ENCODE measurements at places on chromosomes 5 and 9.

DNA sequence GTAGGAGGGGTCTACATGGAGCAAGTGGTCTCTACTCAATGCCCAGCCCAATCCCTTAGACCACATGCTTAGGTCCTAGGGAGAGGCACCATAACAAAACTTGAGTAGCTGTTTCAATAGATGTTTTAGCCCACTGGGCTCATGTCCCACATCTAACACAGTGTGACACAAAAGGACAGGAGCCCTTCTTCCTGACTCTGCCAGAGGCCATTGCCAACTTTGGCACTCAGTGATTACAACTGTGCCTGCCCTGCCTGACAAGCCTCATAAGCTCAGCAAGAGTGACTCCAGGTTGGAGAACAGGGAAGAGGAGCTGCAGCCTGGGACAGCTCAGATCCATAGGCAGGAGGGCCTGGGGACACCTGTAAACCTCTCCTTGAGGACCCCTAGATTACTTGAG, 230.8 kb downstream of the ENC1 start:
- no peak for DNase-seq

- no peak for DNase-seq
Observed at GRCh38 chr9:78791779-78792178, 494.9 kb downstream of the PSAT1 start.

DNA sequence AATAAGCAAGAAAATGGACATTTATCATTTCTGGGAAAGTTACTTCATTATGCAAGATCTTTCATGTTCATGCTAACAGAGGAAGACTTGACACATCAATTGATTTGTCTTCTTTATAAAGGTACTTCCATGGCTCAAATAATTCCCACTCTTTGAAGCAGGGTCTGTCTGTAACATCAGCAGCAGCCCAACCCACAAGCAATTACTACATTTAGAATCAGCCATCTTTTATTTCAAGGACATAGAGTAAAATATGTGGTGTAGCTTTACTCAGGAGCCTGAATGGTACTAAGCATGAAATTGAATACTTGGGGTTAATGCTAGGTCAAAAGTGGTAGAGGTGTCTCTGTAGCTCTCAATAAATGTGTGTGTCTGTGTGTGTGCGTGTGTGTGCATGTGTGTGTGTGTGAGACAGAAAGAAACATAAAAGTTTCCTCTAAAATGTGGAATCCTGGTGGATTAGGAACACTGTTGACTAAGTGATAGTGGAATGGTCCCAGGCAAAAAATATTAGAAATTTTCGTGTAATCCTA, 581.1 kb downstream of the CAAP1 start:
- no peak for DNase-seq

GRCh38 chr9:34571481-34571810, 18.1 kb downstream of the CNTFR start:
- DNase-seq = no peak

DNA sequence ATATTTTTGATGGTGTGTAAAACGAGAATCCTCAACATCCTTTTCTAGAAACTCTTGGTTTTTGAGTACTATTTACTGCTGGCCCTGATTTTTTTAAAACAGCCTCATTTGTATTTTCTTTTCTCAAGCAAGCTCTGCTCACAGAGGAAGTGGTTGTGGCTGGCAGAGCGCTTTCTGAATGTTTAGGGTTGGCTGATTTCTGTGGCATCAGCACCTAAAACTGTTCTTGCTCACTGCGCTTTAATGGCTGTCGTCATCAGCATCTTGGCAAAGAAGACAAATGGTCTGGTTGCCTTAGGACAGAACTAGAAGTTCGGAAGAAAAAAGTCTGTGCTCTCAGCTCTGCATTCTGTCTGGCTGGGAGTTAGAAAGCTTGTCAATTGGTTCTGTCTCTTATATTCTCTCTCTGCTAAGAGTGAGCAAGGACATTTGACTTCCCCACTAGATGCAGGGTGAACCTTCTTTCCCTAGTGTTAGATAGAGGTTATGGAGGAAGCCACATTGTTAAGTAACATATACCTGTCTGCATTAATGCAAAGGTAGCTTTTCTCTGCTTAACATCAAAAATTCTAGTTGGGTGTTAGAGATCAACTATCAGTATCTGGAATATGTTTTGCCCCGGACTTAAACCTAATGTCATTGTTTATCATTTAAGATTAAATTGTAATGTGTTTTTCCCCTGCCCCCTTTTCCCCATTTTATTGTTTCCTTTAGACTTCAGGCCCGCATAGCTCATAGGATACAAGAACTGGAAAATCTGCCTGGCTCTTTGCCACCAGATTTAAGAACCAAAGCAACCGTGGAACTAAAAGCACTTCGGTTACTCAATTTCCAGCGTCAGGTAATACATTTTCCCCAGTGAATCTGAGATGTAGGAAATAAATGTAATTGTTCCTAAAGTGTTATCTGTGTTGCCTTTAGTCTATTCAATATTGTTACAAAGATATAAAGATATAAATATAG, 39.0 kb downstream of the SMARCA2 start:
- peak; percentile 44 for DNase-seq

DNA sequence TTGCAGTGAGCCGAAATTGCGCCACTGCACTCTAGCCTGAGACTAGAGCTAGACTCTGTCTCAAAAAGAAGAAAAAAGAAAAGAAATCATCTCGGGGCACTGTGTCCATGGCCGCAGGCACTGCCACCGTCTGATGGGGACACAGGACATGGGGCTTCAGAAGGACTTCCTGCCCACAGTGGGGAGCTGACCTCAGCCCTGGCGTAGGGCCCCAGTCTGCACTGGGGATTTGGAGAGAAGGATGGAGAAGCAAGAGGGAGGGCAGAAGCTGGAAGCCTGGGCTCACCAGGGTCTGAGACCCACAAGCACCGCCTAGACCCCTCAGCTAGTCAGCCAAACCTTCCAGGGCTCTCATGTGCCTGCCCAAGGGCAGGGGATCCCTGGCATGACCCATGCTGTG, 4.1 kb upstream of the SARDH start:
- DNase-seq = no peak

GRCh38 chr9:37001459-37001858, 32.6 kb downstream of the PAX5 start:
- no peak for DNase-seq

DNA sequence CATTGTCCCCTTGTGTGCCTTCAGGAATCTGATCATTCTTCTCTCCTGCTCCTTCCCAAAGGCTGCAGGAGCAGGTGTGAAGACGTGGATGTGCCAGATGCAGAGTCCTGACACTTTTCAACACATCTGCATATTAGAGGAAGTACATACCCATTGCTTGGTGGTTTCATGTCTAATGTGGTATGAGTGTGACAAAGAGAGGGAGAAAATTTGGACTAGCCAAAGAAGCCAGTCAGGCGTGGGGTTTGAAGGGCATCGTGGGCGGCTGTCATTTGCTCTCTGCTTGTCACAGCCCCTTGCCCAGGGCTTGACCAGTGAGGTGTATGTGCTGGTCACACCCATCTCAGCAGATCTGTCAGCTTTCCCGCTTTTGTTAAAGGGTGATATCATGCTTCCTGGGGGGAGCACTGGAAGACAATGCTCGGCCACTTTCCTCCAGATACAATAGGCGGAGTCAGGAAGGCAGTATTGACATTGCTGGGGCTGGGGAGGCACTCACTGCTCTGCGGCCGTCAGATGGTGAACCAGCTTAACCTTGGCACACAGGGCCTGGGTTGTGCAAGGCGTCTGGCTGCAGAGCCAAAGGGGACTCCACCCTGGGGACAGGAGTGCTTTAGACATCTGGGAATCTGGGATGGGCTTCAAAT, 8.6 kb downstream of the TEK start:
- no peak for DNase-seq

DNA sequence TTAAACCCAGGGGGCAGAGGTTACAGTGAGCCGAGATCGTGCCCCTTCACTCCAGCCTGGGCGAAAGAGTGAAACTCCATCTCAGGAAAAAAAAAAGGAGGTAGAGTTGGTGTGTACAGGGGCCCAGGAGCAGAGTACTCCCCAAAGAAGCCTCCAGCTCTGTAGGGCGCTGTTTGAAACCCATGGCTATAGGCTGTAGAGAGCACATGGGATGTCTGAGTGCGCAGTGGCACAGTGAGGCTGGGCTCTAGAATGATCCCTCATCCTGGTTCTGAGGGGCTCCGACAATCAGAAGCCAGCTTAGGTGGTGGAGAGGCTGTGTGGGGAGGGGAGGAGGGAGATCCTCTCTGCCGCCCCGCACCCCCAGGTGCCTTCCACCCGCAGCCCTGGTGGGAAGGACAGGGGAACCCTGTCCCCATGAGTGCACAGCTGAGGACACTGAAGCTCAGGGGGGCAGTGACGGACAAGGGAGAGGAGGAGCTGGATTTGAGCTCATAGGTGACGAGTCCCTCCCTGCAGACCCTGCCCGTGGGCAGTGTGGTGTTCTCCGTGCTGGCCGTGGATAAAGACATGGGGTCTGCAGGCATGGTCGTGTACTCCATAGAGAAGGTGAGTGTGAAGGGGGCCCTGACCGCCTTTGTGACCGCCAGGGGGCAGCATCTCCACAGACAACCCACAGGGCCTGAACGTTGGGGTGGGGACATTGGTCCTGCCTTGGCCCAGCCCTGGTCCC, 24.6 kb downstream of the CDHR2 start:
- DNase-seq = peak; percentile 11

DNA sequence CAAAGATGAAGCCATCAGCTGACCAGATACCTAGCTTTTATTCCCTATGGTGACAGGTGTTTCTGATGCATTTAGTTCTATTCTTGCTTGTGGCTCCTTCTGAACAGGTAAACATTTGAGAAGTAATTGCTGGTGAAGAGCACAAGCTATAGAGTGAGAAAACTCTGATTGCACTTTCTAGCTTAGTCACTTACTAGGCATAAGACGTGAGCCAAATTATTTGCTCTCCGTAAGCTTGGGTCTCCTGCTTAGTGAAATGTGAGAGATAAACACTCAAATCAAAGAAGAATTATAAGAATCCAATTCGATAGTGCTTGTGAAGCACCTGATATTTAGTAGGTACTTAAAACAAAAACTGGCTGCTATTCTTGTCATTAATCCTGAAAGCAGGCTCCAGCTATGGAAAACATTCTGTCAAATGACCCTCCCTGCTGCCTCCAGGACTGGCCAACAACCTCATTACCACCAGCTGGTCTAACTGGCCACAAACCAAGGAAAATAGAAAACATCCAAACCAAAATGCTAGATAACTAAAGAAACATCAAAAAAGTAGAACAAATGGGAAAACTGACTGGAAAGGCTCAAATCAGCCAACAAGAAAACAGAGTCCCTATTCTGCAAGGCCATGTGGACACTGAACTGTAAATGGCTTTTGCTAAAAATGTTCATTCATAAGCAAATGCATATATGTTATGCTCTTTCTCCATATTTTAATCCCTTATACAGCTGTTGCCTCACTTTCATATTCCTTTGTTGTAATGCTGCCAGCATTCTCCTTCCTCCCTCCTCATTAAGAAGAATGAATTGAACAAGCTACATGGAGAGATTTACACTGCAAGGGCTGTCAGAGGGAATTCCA, 616.1 kb downstream of the DTWD2 start:
- DNase-seq = no peak

GRCh38 chr9:136116360-136117098, 2.1 kb downstream of the TMEM250 start:
- no peak for DNase-seq

DNA sequence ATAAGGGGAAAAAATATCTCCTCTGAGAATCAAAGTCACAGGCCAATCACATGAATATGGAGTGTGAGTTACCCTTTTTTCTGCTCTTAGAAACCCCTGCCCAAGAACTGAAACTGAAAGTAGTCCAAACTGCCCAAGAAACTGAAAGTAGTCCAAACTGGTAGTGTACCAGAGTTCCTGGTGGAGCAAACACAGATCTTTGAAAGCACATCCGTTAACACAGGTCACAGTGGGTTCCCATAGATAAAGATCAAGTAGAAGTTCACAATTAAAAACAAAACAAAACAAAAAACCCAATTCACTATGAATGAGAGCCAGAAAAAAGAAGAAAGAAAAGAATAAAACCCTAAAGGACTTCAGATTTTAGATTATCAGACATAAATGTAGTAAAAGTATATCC, 332.4 kb upstream of the EFNA5 start:
- no peak for DNase-seq

- no peak for DNase-seq
Observed at GRCh38 chr5:91328743-91329142, 54.4 kb downstream of the ARRDC3 start.

GRCh38 chr9:106893088-106893487, 30.1 kb downstream of the ZNF462 start:
- no peak for DNase-seq

GRCh38 chr9:123266655-123267399, 1.6 kb downstream of the STRBP start:
- no peak for DNase-seq

- no peak for DNase-seq
Observed at GRCh38 chr5:98880598-98880997, 48.2 kb downstream of the CHD1 start.

DNA sequence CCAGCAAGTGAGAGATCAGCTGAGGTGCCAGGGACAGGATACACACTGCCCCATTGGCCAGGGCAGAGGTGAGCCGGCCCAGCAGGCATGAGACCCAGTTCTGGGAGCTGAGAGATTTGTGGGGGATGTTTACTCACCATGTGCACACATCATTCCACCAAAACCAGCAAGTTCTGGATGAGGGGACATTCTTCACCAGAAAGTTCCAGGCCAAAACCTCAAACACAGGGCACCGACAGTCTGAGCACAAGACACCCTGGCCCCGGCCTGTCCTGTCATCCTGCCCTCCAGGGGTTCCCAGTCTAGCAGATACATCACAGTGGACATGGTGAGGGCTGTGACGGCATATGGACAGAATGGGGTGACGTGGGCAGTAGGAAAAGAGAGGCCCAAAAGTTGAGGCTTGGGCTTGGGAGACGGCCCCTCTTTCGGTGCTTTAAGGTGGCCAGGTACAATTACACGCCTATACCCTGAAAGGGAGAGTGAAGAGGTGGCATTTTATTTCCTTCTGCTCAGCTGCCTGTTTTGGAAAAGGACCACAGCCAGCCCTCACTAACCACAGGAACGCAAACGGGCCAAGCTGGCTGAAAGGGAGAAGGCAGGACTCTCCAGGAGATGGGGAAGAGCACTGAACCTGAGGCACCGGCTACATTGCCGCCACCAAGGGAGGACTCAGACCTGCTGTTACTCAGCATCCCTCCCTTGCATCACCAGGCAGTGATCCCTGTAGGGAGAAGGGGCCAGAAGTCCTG, 64.0 kb downstream of the SHB start:
- DNase-seq = no peak

DNA sequence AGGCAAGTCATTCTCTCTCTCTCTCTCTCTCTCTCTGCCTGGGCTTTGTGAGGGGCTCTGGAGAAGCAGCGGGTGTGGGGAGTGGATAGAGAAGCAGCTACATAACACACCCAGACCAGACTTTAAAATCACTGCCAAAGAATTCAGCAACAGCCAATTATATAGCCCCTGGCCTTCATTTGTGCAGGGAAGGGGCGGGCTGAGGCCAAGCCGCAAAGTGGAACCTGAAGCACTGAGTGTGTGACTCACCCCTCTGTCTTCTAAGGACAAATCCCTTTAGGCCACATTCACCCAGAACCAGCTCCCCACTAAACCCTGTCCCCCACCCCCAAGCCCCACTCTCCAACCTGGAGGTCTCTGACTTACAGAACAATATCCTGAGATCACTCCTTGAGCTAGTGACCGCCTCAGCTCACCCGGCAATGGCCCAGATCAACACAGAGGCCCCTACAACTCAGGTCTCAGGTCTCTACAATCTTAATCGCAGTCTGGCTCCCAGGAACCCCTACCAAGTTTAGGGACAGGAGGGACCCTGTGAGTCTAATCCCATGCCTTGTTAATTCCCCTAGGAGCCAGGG, 6.0 kb downstream of the B4GALT1 start:
- DNase-seq = no peak

GRCh38 chr5:124410539-124411488, 335.6 kb downstream of the ZNF608 start:
- no peak for DNase-seq

GRCh38 chr9:126763130-126763764, 41.6 kb upstream of the ZBTB43 start:
- DNase-seq = no peak

All from amygdala (tissue), 56 donors.